ENCODE measurements at places on chromosomes 3 and 15.
A peak's percentile ranks its signal among the peaks of the same experiment; 100 is the strongest.

GRCh38 chr3:177787279-177788041 is 590.2 kb upstream of the TBL1XR1 start:
- no peak for DNase-seq

DNA sequence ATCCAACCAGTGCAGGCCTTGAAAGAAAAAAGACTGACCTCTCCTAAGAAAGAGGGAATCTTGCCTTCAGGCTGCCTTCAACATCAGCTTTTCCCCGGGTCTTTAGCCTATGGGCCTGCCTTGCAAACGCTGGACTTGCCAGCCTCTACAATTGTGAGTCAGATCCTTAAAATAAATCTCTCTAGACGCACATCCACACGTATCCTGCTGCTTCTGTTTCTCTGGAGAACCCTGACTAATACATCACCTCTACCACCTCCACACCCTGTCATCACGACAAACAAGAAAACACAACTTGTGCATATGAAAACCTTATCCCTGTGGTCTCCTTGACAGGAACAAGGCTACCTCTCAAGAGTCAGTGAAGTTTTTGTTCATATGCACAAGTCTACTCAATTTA is 11.8 kb downstream of the CYFIP1 start:
- peak; percentile 62 for DNase-seq

DNA sequence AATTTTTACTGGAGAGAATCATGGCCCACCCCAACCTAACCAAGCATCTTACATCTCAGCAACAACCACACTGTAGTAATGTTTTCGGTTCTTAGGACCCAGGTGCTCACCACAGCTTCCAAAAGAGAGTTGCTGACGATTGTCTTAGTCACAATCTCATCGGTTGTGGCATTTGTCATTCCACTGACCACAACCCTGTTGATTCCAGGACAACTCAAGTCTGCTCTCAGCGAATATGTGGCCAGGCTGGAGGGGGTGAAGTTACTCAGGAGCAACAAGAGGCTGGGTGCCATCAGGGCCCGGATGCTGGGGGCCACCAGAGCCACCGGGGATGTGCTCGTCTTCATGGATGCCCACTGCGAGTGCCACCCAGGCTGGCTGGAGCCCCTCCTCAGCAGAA is 25.9 kb downstream of the GALNT15 start:
- DNase-seq, result no peak

GRCh38 chr15:80153900-80154299 is 1.1 kb downstream of the FAH start:
- DNase-seq, result no peak

DNA sequence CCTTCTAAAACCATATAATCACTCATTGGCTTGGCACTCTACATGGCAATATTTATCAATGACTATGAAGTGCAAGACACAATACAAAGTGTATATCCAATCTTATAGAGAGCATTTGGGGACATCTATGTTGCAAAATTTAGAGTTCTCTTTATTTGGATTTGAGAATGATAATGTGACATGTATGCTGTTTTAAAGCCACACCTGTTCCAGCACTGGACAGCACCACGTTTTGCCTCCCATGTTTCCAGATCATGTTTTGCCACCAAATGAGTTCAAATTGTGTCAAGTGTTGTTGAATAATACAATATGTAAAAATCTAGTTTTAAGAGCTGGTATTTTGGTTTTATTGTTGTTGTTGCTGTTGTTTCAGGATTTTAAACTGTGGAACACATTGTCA is 33.3 kb upstream of the GOLGA8A start:
- DNase-seq, result no peak

DNA sequence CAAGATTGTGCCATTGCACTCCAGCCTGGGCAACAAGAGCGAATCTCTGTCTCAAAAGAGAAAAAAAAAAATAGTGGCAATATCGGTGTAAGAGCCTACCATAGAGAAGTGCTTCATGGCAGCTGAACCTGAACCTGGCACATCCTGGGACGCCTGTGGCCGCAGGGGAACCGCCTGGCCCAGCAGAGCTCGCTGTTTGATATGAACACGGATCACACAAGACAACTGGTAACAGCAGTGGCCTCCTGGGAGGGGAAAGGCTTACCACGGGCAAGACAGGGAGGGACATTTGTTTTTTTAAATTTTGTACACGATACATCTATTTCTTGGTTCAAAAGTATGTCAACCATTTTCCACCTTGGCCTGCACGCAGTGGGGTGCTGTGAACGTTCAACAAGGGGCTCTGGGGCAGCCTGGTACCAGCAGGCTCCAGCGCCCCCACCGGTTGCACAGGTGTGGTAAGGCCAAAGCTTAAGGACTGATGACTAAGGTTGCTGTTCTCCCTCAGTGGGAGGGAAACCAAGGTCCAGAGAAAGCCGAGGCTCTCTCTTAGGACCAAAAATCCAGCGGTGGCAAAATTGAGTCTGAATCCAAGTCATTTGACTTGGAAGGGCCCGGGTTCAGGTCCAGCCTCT is 21.7 kb upstream of the EPHB3 start:
- DNase-seq, result no peak

GRCh38 chr3:76043746-76044145 is 258.4 kb upstream of the ZNF717 start:
- no peak for DNase-seq

DNA sequence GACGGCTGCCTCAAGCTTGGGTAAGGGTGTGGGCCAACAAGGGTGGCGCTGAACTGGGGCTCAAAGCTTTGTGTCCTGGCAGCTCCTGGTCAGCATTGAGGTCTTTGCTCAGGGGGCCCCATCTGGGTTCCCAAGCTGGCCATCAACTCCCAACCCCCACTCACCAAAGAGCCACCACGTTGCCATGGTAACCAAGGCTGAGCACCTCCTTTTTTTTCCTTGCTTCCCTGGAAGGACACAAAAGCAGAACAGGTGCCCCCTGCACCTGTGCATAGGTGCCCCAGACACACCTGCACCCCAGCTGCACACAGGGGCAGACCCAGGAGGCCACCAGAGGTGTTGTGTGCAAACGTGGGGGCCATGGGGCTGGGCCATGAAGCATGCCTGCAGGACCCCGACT is 16.5 kb downstream of the UROC1 start:
- no peak for DNase-seq

DNA sequence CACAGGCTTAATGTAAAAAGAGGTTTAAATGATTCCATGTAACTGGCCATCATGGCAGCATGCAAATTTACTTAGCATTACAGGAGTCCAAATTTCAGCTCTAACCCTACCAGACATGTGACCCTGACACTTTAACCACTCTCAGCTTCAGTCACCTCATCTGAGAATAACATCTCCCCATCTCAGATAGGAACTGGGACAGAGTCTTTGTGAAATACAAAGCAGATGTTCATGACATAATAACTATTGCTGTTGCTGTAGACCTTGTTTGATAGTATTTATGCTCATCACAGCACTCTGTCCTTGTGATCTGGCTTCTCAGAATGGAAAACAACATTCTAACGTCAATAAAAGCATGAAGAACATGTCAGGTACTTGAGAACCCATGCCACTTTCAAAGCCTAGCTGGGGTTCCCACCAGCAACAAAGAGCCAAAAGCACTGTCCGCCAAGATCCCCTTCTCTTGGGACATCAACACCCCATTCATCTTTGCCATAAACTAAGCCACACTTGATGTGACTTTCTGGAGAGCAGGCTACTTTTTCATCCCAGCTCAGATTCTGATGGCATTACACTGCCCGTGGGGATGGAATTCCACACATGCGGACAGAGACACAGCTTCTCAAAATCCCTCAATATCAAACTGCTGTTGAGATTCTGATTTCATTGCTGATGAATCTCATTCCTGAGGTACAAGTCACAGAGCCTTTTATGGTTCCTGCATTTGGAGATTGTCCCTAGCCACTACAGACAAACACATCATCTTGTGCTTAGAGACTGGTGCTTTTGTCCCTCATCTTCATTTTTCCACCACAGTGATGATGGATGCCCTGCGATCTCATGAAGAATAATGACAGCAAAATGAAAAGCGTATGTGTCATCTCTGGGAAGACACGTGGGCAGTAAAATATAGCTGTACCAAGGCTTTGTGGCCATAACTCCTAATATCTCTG is 202.7 kb downstream of the TNIK start:
- DNase-seq, result no peak

- DNase-seq, result no peak
Measured at GRCh38 chr15:27127815-27128570, 157.0 kb downstream of the GABRG3 start.

GRCh38 chr3:160842021-160843005 is 86.3 kb downstream of the PPM1L start:
- DNase-seq, result no peak

DNA sequence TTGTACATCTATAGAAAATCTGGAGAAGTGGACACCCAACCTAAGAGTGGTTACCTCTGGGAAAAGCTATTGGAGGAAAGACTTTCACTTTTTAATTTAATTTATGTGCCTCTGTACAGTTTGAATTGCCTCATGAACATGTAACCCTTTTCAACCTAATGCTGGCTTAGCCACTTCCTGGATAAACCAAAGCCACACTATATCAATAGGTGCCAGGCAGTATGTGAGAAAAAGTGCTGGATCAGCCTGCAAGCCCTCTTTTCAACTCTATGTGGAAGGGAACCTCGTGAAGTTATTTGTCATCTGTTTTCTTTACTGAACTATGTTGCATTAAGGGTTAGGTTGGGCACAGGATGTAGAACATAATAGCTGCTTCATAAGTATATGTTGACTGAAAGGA is 9.3 kb upstream of the TOPAZ1 start:
- no peak for DNase-seq

DNA sequence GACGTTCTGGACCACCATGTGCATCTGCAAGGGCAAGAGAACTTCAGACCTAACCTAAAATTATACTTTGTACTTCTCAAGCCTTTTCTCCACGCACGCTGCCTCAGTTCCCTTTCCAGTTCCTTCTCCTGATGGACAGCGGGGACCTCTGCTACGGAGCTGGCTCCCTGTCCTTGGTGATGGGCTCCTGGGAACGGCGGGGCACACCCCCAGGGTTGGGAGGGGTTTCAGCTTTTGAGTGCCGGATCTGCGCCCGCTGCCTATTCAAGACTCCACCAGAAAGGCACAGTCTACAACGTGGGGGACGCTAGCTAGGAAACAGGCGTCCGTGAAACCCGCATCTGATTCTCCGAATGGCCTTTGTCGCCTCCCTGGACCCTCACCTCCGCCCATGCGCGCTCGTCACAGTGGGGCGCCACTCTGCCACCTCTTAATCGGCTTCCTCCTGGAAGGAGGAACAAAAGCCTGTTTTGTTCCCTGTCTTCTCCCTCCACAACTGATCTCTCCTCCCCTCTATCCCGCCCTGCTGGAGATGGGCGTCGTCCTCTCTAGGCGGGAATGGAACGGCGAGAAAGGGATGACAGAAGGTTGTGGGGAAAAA is 2.2 kb downstream of the GPR149 start:
- DNase-seq, result no peak

GRCh38 chr3:98596541-98597500 is 3.4 kb upstream of the CPOX start:
- peak; percentile 12 for DNase-seq

- DNase-seq, result no peak
Measured at GRCh38 chr3:149535333-149535685, 60.8 kb downstream of the TM4SF4 start.

DNA sequence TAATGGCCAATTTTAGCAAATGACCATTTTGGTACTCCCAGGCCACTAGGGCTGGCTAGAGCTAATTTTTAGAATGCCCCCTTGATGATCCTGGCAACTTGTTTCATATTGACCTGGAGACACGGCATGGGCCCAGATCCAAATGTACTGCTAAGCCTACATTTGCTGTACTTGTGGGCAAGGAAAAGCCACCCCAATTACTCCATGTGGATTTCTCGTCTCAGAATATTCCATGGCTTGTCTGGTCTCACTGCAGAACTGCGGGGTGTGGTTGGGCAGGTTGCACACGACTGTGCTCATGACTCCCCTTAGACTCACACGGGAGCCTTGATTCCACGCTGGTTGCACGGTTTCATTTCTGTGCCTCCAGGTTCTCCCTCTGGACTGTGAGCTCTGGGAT is 140.9 kb downstream of the RPLP1 start:
- DNase-seq, result no peak

DNA sequence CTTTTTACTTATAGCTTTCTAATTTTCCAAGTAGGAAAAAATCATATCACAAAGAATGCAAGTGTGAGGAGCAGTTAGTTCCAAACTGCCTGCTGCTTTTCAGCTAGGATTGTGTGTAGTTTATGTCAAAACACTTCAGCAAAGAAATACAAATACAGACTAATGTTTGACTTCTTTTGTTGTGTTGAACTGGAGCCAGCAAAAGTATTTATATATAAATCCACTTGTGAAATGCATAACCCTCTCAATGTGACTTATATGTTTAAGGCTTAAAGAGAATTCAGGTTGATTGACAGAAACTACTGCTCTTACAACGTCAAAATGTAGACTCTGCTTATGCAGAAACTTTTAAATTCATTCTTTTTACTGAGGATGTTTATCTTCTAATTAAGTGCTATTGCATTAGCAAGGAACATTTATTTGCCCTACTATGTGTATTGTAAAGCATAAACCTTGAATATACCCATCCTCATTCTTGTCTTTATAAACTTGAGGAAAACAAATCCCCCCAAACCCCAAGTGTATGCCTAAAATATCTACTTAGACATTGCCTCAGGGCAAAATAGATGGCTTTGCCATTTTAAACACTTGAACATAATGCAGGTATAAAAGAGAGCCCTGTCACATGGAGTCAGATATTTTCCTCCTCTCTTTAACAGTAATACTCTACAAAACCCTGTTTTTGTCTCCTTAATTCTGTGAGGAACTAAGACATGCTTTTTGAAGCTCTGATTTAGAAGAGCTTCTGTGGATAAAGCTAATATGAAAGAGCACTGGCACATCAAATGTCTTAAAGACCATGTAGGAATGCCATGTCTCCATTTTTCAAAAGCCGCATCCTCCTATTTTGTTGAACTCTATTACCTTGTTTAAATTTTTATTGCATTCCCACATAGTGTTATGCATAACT is 302.8 kb upstream of the TBC1D5 start:
- no peak for DNase-seq

- peak; percentile 42 for DNase-seq
Measured at GRCh38 chr15:71496336-71496955, 313.9 kb upstream of the NR2E3 start.

- no peak for DNase-seq
Measured at GRCh38 chr3:127237835-127238234, 44.9 kb downstream of the PRR23E start.

GRCh38 chr3:139311557-139311956 is 32.3 kb upstream of the MRPS22 start:
- DNase-seq, result no peak

GRCh38 chr15:66251065-66251789 is 2.3 kb downstream of the MEGF11 start:
- no peak for DNase-seq

- DNase-seq, result no peak
Measured at GRCh38 chr3:170424879-170425278, 6.2 kb downstream of the CLDN11 start.

Data from NCI-H226 (cell line).